AG09309 (cell line): ENCODE measurements at places on chromosomes 6 and 20.

DNA sequence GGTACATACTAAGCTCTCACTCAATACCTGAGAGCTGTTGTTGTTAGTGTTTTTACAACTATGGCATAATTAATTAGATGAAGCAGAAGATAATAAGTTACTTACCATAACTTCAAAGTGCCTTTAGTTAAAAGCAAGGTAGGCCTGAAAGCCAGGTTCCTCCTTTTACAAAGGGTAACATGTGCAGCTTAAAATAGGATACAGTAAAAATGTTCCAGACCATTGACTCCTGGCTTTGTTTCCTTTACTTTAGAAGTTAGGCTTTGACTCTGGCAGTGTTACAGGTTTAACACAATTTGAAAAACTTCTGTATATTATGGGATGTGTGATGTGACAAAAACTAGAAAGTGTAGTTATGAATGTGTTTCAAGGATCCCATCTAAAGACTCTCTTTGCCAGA, 522.5 kb downstream of the EPM2A start:
- no peak for DNase-seq

GRCh38 chr20:18272451-18272850, 15.9 kb upstream of the ZNF133 start:
- DNase-seq = no peak

DNA sequence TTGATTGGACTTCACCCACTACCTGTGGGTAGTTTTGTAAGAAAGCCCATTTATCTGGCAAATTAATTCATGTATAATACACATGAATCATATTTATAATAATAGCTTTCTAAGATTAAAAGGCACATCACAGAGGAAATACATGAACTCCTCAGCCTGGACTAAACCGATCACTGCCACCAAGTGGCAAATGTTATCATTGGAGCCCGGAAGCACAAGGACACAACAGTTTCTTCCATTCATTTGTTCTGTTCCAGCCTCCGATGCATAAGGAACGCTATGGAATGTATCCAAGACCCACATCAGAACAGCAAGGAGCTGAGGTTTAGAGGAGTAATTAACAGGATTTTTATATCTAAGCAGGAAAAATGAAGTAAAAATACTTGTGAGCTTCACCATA, 13.9 kb upstream of the IPCEF1 start:
- DNase-seq = no peak

GRCh38 chr20:62142252-62143080, 728 bp downstream of the PSMA7 start:
- DNase-seq = no peak

DNA sequence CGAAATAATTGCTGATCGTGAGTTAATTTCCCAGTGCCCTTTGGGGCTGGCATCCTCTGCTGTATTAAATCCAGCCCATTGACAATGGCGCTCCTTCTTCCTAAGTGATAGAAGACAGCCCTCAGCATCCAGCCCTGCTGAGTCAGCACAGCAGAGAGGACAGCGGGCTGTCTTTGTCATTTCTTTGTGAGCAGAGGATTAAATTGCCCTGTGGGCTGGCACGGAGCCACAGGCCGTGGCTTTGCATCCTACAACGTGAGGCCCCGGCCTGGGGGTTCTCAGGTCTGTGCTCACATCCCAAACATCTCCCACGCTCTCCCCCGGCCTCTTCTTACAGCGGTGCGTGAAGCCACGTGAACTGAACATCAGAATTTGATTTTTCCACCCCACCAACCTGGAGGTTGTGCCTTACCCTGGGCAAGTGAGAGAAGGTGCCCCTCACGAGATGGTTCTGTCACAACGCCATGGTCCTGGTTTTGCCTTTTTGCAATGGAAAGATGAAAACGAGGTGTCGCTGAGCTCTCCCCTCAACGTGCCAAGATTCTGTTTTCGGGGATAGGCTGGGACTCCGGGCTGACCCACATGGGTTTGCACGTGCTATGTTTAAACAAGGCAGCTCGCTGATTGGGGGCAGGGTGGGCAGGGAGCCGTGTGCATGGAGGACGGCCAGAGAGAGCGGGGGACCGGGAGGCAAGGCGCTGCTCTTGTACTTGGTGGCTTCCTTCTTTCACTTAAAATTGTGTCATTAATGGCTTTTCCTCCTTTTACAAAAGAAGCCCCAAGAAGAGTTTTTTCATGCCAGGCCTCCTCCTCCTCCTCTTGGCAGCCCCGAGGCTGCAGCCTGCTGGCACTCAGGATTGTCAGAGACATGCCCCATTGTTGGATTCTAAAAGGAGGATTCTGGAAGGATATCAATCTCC, 19.5 kb downstream of the CDH4 start:
- DNase-seq = no peak

GRCh38 chr6:1761477-1761877, 151.8 kb downstream of the FOXC1 start:
- no peak for DNase-seq

- DNase-seq = no peak
These were observed 28.5 kb upstream of the GATA5 start for GRCh38 chr20:62504323-62504722.
